ENCODE measurements at places on chromosomes 13 and 19. TPM values are rescaled to one million over a fixed set of nuclear protein-coding genes. Genes with fewer than 3 reads are reported as not detected.

DNA sequence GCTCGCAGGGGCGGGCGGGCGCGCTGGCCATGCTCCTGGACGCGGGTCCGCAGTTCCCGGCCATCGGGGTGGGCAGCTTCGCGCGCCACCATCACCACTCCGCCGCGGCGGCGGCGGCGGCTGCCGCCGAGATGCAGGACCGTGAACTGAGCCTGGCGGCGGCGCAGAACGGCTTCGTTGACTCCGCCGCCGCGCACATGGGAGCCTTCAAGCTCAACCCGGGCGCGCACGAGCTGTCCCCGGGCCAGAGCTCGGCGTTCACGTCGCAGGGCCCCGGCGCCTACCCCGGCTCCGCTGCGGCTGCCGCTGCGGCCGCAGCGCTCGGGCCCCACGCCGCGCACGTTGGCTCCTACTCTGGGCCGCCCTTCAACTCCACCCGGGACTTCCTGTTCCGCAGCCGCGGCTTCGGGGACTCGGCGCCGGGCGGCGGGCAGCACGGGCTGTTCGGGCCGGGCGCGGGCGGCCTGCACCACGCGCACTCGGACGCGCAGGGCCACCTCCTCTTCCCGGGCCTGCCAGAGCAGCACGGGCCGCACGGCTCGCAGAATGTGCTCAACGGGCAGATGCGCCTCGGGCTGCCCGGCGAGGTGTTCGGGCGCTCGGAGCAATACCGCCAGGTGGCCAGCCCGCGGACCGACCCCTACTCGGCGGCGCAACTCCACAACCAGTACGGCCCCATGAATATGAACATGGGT is 599 bp downstream of the ZIC2 start:
- peak overlapping the region; percentile 88 for H3K4me3 ChIP-seq
- H3K36me3 ChIP-seq = peaks cover 18% of the 10 kb centered on the region
- peak overlapping the region; percentile 87 for H3K27ac ChIP-seq
- H3K27me3 ChIP-seq = peaks cover 70% of the 10 kb centered on the region

DNA sequence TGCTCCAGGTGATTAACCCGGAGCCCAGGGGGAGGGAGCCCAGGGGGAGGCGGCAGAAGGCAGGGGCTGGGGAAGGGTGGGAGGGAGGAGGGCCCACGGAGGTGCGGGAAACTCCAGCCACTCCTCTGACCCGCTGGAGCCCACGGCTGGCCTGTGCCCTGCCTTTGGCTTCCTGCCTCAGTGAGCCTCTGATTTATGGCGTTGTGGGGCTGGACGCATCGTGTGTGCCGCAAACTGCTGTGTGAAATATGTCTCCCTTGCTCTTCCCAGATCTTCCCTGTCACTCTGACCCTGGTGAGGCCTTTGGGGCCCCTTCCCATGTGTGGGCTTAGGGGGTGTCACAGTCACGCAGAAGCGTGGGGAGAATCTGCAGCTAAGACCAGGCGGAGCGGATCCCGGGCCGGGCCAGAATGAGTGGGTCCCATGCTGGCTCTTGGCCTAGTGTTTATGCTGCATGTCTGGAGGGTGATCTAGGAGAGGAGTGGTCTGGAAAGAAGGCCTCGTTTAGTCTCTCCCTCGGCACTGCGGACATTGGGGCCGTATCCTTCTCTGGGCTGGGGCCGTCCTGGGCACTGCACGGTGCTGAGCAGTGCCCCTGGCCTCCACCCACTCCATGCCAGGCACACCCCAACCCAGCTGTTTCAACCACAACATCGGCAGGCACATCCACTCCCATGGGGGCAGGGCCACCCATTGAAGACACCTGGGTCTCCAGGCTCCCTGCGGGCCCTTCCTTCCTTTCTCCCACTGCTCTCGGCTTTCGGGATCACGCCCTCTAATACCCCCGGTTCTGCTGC is 123.0 kb downstream of the KDM4B start:
- DNase-seq = no peak
- peaks cover 30% of the 10 kb centered on the region for H3K4me1 ChIP-seq
- peak overlapping the region; percentile 78 for H3K27ac ChIP-seq
- H3K36me3 ChIP-seq = peaks cover 8% of the 10 kb centered on the region
- peak overlapping the region; percentile 41 for H3K4me3 ChIP-seq

- no peak overlapping the region for H3K27ac ChIP-seq
- H3K27me3 ChIP-seq = no peaks in the 10 kb centered on the region
- H3K4me1 ChIP-seq = no peaks in the 10 kb centered on the region
- no peak for DNase-seq
These were observed 10.5 kb downstream of the PVR start for GRCh38 chr19:44653977-44654774.

GRCh38 chr13:38849315-38849714 is 141.3 kb downstream of the STOML3 start:
- peaks cover 17% of the 10 kb centered on the region for H3K36me3 ChIP-seq
- DNase-seq = no peak
- H3K4me1 ChIP-seq = peaks cover 7% of the 10 kb centered on the region
- no peak overlapping the region for H3K4me3 ChIP-seq
- H3K27me3 ChIP-seq = no peaks in the 10 kb centered on the region

Gene ACP7
- total RNA-seq = 0.29 TPM

- no peak overlapping the region for H3K27ac ChIP-seq
- no peaks in the 10 kb centered on the region for H3K36me3 ChIP-seq
- H3K27me3 ChIP-seq = peaks cover 27% of the 10 kb centered on the region
- no peaks in the 10 kb centered on the region for H3K4me1 ChIP-seq
These were observed 11.3 kb downstream of the CACNG6 start for GRCh38 chr19:54002495-54003315.

DNA sequence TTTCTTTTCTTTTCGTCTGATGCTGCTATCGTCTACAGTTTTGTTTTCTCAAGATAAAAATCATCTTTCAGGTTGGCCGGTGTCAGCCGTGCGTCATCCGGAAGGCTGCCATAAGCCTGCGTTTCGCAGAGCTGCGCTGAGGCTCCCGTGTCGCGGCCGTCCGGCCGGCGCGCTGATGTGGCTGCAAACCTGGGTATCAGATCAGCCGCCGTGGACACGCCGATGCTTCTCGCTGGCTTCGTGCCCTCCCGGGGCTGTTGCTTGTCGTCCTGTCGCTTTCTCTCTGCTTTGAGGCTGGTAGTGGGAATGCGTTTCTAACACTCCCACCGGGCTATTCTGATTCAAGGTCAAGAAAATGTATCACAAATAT is 45.9 kb upstream of the TFDP1 start:
- no peak overlapping the region for H3K27ac ChIP-seq
- peaks cover 6% of the 10 kb centered on the region for H3K4me1 ChIP-seq
- H3K27me3 ChIP-seq = no peaks in the 10 kb centered on the region
- DNase-seq = no peak
- H3K36me3 ChIP-seq = peaks cover 30% of the 10 kb centered on the region

DNA sequence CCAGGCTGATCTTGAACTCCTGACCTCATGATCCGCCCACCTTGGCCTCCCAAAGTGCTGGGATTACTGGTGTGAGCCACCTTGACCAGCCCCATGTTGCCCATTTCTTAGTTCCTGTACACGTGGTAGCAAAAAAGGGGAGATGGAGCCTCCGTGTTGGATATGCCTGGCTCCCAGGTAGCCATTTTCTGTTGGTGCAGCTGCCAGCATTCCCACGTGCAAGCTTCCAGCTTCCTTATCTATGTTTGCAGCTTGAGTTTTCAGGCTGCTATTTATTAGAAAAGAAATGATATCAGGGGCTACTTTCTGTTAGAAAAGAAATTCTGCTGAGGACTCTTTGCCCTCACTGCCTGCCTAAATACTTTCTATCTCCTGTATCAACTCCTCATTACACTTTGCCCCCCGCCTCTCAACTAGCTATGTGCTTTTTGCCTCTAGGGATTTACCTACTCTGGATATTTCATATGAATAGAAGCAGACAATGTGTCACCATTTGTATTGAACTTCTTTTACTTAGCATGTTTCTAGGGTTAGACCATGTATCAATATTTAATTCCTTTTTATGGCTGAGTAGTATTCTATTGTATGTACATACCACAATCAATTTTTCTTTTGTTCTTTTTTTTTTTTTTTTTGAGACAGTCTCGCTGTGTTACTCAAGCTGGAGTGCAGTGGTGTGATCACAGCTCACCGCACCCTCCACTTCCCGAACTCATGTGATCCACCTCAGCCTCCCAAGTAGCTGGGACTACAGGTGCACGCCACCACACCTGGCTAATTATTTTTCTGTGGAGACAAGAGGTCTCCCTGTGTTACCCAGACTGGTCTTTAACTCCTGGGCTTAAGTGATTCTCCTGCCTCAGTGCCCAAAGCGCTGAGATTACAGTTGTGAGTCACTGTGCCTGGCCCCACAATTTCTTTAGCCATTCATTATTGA is 3.4 kb upstream of the TMED1 start:
- DNase-seq = no peak
- H3K36me3 ChIP-seq = peaks cover 10% of the 10 kb centered on the region
- no peaks in the 10 kb centered on the region for H3K27me3 ChIP-seq
- peak overlapping the region; percentile 0 for H3K27ac ChIP-seq
- H3K4me3 ChIP-seq = peak overlapping the region; percentile 18

Gene ACP5
- total RNA-seq = 3.2 TPM

DNA sequence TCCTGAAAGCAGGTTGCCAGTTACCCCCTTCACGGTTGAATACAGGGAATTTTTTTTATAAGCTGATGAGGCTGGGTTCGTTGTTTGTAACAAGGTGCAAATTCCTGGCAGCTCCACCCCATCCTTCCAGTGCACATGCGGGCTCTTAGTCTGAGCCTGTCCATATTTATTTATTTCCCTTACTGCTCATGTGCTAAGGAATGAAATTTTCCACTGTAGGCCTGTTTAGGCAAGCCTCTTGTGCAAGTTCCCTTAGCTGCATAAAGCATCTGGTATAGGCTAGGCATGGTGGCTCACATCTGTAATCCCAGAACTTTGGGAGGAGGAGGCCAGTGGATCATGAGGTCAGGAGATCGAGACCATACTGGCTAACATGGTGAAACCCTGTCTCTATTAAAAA is 560.9 kb upstream of the PCDH9 start:
- no peaks in the 10 kb centered on the region for H3K36me3 ChIP-seq
- H3K27me3 ChIP-seq = no peaks in the 10 kb centered on the region
- no peaks in the 10 kb centered on the region for H3K4me1 ChIP-seq
- no peak overlapping the region for H3K4me3 ChIP-seq
- no peak for DNase-seq
- no peak overlapping the region for H3K27ac ChIP-seq

DNA sequence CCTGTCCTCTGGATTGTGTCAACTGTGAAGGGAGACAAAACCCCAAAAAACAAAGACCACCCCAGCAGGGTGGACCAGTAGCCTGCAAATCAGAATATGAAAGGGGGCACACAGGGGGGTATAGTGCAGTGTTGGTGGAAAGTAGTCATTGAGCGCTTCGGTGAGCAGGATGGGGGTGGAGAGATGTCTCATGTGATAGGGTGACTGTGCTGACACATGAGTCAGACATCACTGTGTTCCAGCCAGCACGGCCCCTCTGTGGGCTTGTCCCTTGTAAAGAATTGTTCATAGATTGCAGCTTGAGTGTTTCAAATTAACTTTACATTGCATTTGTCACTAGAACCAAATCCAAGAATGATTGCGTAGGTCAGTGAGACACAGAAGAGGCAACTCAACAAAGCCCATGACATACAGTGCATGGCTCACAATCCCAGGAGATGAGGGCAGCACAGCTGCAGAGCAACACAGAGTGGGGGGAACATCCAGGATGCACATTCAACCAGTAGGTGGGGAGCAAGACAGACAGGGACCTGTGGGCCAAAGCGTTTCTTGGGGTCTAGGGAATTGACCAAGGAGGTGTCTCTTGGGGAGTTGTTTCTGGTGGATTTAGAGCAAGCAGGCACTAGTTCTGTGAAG is 7.5 kb downstream of the ZNF440 start:
- H3K27ac ChIP-seq = no peak overlapping the region
- no peaks in the 10 kb centered on the region for H3K27me3 ChIP-seq
- H3K4me1 ChIP-seq = no peaks in the 10 kb centered on the region
- H3K4me3 ChIP-seq = no peak overlapping the region
- no peak for DNase-seq

DNA sequence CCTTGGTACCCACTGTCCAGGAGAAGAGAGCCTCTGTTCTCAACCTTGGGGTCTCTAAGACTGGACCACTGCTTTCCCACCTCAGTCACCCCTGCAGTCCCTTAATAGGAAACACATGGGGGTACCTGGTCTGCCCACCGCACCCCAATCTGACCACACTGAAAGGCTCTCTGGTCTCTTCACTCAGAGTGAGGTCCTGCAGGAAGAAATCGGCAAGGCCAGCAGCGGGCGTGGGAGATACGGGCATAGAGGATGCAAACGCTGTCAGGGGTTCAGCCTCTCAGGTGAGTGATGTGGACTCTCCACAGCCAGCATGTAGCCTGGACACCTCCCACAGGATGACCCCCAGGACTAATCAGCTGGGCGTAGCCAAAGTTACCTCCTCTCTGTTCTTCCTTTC is 3.5 kb downstream of the SIGLEC9 start:
- no peak for DNase-seq
- peaks cover 15% of the 10 kb centered on the region for H3K27me3 ChIP-seq
- H3K36me3 ChIP-seq = no peaks in the 10 kb centered on the region
- peaks cover 4% of the 10 kb centered on the region for H3K4me1 ChIP-seq
- no peak overlapping the region for H3K4me3 ChIP-seq

DNA sequence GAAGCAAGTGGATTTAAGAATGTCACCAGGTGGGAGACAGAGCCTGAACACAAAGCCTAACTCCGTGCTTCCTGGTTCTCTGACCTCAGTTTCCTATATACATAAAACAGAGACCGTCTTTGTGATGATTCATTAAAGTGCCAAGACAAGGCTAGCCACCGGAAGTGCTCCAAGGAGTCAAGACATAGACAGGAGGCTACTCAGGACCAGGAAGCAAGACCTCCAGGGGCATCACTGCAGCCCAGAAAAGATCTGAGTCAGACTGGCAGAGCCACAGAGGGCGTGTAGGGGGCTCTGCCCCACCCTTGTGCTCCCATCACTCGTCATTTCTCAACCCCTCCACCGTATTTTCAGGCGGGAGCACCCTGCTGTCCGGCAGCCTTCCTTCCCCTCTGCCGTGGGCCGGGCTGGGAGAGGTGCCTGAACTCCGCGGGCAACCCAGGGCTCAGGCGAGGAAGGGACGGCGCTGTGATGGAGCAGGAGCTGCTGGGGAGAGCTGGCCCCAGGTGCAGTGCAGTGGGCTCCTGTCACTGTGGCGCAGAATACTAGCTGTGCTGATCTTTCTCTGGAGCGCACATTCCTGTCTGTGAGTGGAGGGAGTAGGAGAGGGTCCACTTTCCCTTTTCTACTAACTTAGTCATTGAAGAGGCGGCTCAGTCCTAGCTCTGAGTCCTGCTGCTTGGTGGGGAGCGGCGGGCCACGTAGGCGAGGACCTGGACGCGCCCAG is 134.7 kb upstream of the GPR12 start:
- no peak overlapping the region for H3K4me3 ChIP-seq
- no peak for DNase-seq
- no peaks in the 10 kb centered on the region for H3K36me3 ChIP-seq
- H3K27me3 ChIP-seq = peaks cover 35% of the 10 kb centered on the region
- H3K4me1 ChIP-seq = peaks cover 4% of the 10 kb centered on the region

Gene ZNF667
- not detected for total RNA-seq

Measured in type B pancreatic cell (in vitro differentiated cells).